ENCODE measurements at places on chromosomes 2 and 18.

DNA sequence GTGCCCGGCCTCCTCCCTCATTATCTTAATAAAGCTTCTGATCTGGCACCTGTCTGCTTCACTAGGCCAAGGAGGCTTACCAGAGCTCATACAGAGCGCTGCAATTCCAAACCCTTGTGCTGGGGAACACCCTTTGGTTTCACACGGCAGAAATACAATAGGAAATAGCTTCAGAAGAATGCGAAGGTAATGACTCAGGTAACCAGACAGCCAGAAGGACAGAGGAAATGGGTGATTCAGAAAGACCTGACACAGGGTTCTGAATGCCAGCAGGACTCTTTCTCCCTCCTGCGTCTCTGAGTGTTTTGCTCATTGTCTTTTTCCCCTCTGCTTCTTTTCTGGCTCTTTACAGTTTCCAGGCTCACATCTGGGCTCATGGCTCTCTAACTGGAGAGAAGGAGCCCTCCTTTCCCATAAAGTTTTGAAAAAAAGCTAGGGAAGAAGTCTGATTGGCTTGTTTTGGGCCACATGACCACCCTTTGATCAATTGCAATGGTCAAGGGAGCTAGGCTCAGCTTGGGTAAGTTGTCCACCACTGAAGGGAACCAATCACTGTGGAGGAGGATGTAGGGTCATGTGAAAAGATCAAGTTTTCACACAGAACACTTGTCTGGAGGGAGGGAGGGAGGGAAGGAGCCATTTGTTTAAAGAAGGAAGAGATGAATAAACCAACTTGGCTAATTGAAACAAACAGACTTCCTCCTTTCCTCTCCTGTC is 90.5 kb upstream of the UPP2 start:
- no peak for DNase-seq

- DNase-seq: no peak
Observed at GRCh38 chr18:41594582-41594981, 360.5 kb upstream of the PIK3C3 start.

GRCh38 chr2:128660836-128661235 is 342.2 kb upstream of the HS6ST1 start:
- no peak for DNase-seq

DNA sequence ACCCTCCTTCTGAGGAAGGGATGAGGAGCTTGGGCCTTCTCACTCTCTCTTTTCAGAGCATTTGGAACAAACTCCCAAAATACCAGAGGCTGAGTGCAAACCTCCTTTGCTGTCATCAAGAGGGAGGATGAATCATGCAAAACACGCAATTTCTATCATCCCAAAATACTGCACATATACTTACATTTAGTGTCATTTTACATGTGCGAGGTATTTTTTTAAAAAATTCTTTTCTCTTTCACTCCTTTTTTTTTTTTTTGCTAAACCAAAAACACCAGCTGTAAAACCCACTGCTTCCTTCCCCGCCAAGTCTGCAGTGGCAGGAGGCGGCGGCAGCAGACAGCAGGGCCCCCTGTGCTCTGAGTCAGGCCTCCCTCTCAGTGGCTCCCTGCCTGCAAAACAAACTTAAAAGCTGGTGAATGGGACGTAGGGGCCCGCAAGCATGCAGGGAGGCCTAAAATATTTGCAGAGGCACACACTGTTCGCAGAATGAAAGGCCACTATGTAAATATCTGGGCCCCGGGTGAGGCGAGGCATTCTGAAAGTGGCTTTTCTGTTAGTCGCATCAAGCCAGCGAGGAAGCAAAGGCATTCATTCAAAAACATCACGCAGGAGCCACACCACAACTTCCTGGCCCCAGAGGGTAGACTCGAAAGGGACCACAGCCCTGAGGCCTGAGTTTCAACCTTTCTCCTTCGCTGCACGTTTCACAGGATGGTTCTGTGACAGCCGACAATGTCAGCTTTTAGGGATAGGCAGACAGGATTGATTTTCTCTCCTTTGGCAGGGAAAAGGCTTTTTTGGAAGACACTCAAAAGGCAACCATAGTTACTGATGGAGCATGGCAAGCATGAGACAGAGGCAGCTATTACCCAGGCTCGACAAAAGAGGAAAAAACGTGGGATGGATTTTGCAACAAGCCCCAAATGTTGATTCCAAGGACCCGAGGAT is 73.4 kb downstream of the ACTR2 start:
- DNase-seq: peak; percentile 87

GRCh38 chr2:149486664-149487063 is 100.9 kb downstream of the MMADHC start:
- no peak for DNase-seq

DNA sequence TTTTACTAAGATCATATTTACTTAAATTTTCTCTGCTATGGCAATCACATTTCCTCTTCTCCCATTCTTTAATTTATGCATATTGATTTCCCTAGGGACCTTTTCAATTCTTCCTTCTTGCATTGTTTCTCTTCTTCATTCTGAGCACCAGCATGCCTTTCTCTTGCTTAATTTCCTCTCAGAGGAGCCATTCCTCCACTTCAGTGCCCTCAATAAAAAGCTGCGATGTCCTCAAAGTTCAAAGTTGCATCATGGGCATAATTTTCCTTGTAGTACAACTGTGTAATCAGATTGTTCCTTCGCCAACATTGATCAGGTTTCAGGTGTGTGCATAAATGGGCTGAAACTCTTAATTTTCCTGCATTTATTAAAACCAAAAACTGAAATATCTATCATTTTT is 21.8 kb upstream of the CD226 start:
- DNase-seq: no peak

DNA sequence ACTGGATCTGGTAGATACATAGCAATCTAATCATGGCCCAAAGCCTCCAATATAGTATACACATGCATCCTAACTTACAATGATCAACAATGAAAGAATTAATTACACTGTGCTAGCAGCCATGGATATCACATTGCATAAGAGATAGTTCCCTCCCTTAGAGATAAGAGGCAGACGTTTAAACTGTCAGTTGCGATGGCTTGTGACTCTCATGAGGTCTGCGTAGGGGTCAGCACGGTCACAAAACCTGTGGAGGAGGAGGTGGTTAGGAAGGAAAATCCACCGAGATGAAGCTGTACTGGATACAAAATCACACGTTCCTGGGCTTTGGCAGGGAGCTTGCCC is 800 bp upstream of the RALB start:
- DNase-seq: no peak

GRCh38 chr18:21463718-21464117 is 136.8 kb downstream of the ESCO1 start:
- DNase-seq: no peak

DNA sequence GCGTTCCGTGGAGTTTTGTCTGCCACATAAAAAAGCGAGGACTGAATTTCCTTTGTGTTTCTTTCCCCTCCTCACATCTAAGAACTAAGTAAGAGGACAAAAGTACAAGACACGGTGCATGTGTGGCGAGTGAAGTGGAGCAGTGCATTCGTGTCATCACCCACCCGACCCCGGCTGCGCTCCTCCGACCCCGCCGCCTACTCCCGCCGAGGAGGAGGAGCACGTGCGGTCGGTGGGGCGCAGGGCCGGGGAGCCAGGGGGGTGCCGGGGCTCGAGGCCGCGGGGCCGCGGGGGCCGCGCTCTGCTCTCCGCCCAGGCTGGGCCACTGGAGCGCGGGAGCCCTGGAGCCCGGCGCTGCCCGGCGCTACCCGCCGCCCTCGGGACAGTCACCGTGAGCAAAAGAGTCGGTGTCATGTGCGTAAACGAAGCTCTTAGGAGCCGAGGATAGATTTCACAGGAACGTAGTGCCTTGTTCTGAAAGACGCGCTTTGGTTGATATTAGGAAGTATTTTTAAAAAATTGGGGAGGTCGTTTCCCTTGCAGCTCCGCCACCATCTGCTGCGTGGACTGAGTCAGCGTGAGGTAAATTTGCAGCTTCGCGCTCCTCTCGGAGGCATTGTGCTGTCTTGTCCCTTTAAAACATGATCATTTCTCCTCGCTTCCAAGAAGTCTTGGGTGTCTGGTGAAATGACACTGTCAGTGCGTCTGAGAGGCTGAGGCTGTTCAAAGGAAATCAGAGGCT is 11.0 kb downstream of the TBR1 start:
- no peak for DNase-seq

DNA sequence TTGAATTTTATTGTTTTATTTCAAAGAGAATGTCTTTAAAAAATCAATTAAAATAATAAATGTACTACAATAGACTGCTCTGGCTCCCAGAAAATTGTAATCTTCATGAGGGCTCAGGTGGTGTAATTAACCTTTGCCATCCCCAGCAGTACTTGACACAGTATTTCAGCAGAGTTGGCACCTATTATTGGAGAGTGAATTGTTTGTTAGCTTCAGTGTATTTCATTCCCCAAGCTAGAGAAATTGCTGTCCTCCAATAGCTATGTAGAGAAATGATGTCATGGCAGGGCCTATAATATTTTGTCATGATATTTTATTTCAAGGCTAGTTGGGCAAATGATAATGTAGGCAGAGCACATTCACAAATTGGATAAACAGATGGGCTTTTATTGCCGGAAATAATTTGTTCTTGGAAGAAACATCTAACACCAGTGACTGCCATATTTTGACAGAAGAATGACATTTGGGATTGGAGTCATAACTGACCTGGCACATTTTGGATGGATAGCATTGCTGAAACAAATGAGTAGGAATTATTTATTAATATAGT is 712.0 kb upstream of the NXPH2 start:
- DNase-seq: no peak

GRCh38 chr18:13973061-13973575 is 57.8 kb upstream of the MC2R start:
- DNase-seq: no peak

- peak; percentile 95 for DNase-seq
Observed at GRCh38 chr2:231604685-231605606, 12.3 kb downstream of the TEX44 start.

DNA sequence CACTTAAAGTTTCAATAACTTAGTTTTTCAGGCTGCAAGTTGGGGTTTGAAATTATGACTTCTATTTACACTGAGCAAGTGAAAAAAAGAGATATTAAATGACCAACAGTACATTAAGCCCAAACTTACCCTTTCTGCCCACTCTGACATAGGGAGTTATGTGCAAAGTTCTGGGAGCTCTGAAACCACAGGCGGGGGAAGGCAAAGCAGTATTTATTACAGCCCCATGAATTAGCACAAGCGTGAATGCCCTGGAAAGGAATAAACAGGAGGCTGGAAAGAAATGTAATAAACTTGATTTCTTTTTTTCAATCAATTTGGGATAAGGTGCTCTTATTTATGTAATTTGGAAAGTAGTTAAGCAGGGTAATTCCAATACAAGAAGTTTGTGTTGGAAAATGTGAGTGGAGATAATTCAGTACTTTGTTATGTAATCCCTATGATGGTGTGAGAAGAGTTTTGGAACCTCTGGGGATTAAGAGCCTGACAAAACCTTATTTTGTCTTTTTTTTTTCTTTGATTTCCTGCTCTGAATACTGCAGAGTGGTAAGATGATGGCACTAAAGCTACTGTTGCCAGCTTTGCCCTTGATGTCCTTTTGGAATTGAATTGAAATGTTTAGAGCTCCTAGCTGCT is 351.5 kb downstream of the ARHGAP15 start:
- no peak for DNase-seq

DNA sequence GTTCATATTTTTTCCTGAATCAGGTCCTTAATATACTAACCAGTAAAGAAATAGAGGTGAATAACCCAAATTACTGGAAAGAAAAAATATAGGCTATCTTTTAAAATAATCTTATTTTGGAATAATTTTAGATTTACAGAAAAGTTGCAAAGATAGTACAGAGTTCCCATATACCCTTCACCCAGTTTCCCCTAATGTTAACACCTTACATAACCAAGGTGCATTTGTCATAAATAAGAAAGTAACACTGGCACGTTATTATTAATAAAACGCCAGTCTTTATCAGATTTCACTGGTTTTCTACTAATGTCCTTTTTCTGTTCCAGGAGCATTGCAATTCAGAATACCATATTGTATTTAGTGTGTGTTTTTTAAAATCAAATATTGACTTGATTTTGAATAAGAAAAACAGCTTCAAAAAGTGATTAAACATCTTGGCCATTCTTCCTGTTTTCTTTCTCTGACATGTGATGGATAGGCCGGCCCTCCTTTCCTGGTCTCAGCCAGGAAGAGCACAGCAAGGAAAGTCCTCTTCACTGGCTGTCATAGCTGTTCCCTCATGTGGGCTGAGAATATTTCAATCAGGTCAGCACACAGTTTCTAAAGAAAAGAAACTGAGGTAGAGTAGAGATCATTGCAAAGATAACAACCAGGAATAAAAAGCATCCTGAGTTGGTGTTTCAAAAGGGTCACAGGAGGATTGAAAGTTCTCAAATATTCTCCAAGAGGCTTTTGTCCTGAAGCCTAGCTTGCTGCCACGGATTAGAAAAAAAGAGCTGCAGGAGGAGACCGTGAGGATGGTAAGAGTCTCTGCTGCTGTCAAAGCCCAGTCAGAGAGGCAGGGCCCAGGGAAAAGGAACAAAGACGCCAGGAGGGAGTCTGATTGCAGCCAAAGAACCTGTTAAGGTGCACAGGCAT is 79.3 kb upstream of the ARL5A start:
- DNase-seq: no peak

DNA sequence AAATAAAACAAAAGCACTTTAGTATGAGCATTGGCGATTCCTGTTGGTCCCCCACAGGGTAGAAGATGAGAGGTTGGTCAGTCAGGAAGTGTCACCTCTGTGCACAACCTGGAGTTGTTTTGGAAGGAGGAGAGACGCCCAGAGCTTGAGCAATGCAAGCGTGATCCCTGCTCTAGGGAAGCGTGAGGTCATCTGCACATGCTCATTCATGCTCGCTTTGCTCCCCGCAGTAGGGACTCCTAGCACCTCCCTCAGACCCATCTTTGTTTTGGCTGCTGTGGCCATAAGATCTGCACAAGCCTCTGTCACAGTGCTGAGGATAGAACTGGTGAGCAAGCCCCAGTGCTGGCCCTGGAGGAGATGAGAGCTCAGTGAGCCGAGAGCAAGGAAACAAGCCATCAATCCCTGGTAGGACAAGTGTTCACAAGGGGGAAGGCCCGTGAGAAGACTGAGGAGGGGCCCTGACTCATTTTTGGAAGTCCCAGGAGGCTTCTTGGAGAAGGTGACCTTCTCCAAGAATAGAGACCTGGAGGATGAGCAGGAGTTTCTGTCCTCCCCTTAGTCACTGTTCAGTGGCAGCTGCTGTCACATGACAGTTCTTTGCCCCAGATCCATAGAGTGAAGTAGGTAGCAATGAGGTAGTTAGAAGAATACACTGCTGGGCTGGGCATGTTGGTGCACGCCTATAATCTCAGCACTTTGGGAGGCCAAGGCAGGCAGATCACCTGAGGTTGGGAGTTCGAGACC is 13.3 kb upstream of the ATP8B1 start:
- no peak for DNase-seq

DNA sequence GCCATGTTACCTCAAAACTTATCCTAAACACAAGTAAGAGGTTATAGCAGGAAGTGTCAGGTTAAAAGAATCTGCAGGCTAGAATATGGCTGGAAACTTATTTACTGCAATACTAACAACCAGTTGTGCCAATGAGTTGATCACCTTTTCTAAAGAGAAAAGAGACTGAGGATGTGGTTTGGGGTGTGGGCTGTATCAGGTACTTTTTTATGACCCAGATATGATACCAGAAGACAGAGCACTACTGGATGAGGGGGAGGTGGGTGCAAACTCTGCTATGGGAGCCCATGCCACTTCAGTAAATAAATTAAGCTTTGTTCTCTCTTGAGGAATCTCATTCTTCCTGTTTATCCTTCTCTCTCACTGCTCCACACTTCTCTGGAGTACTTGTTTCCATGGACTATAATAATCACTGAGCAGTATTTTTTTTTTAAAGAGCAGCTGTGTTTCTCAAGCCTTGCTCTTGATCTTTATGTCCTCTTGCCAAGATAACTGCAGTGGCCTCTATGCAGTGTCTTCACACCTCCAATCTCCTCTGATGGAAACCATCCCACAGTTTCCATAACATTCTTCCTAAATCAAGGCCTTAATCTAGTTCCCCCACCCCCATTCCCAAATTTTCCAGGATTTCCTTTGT is 51.2 kb upstream of the NOSTRIN start:
- no peak for DNase-seq
